Gastrocnemius medialis (tissue), 4 donors: ENCODE measurements at places on chromosomes 13 and 19. TPM values are rescaled to one million over a fixed set of nuclear protein-coding genes. Genes with fewer than 3 reads are reported as not detected.
A peak's percentile ranks its signal among the peaks of the same experiment; 100 is the strongest.

DNA sequence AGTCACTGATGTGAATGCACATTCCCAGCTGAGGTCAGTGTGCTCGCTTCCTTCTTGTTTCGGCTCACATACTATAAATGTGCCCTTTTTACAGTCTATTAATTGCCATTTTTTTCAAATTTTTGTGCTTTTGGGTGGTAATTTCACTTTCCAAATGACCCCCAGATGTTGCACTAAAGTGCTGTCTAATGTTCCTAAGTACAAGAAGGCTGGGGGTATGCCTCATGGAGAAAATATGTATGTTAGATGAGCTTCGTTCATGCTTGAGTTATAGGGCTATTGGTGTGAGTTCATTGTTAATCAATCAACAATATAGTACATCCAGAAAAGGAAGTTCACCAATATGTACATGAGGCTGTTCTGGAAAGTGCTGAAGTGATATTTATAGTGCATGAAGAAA is 84.7 kb downstream of the KL start:
- no peak for DNase-seq

Gene CASP14
- total RNA-seq, result not detected

GRCh38 chr13:34048652-34049051 is 230.7 kb downstream of the RFC3 start:
- DNase-seq, result no peak

DNA sequence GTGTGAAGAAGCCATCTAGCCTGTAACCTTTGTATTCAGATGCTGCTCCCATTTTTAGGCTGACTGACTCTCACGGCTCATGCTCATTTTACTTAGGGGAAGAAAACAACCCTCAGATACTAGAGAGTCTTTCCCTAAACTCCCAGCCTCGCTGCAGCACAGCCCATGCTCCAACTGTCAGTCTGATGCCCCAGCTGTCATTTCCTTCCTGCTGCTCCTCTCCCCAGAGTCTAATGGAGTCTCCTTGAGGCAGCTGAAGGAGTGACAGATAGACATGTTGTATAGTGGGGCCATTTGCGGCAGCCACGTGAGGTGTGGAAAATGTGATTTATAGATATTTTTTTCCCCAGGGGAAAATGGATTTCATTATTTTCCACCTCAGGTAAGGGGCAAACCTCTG is 59.2 kb upstream of the OLFM4 start:
- no peak for DNase-seq

GRCh38 chr19:1239796-1240737 is 1.5 kb upstream of the ATP5F1D start:
- peak; percentile 83 for DNase-seq

Gene MEIS3
- total RNA-seq, result 3.2 TPM

DNA sequence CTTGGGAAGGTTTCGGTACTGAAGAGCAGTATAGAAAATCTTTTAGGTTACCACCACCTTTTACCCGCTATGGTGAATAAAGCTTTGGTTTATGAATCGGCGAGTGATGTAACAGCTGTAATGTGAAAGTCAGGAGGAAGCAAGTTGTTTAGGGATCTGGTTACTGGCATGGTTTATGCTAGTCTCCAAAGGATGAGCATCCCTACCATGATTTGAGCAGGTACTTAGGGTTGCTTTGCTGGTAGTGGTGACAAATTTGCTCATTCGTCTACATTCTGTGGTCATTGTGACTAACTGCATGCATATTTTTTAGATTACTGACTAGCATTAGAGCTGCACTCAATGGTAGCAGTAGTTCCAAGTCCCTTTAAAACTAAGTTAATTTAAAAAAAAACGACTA is 104.1 kb downstream of the FRY start:
- DNase-seq, result no peak

DNA sequence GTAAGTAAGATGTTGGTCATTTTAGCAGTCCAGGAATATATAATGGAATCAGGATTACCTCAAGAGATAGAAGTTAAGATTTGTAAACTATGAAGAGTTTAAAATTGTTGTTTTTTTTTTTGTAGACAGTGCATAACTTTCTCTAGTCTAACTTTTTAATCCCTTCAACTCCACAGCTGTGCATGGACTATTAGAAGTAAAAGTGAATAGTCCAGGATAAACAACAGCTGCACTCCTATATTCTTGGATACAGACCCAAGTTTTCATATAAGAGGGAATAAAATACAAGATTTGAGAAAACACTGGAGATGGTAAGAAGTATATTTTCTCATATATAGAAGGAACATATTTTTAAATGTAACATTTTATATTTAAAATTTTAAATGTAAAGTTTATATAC is 1509.9 kb downstream of the SLITRK5 start:
- no peak for DNase-seq

Gene KIR2DL3
- not detected for total RNA-seq

DNA sequence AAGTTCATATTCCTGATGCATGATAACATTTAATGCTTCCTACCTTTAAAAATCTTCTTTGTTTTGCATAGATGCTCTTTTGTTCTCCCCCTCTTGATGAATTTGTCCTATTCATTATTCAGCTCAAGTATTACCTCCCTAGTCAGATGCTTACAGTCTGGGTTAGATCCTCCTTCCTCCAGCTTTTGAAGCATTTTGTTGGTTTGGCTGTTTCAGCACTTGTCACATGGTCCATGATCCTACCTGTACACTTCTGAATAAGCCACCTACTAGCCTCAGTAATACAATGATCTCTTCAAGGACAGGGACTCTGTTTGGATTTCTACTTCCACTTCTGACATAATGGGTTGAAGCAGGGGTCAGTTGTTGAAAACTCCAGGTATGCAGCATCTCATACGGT is 37.4 kb downstream of the N4BP2L1 start:
- no peak for DNase-seq

DNA sequence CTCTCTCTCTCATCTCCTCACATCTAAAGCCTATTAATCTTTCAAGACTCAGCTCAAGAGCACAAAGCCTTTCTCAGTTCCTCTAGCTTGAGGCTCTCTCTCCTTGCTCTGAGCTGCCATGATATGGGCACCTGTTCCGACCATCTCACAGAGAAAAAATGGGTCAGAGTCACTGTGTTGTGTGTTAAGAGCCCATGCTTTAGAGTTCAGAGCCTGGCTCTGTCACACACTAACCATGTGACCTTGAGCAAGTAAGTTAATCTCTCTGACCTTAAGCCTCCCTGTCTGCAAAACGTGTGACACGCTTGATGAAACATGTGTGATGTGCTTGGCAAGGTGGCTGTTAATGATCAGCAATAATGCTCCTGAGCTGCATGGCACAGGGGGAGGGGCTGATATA is 245.2 kb downstream of the DLEU7 start:
- DNase-seq, result no peak
